ENCODE measurements at places on chromosomes 4 and X.
A peak's percentile ranks its signal among the peaks of the same experiment; 100 is the strongest.

- no peak for DNase-seq
Observed at GRCh38 chr4:76494871-76495590, 60.0 kb downstream of the SHROOM3 start.

DNA sequence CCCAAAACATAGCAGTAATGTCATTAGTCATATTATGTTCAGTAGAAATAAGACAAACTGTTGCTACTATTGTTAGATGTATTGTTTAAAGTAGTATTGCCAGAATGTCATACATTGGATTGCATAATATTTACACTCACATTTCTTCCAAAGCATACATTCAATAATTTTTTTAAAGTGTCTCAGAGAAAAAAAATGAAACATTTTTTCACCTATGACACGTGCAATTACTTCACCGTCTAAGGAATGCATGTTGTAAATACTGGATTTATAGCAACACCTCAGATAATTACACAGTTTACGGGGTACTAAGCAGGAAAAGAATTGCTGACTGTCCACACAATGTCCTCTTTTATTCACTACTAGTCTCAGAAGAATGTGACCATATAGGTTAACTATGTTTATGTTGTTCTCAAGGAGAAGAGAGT is 162.1 kb downstream of the PCDH18 start:
- DNase-seq = no peak

DNA sequence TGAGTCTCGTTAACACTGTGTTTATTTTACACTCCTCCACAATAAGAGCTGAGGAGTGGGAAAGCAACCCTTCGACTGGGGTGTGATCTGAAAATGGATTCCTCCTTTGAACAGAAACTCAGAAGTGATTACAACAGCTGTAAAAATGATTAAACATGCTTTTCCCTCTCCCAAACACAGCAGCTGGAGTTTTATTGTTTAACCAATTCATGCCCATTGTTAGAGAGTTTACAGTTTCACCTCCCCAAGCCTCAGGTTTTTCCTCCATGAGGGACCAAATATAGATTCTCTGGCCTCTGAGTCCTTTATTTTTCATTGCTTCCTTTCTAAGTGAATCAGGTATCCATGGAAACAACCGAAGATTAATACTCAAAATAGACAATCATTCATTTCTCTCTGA is 263.0 kb upstream of the TAPT1 start:
- no peak for DNase-seq

- DNase-seq = peak; percentile 4
Observed at GRCh38 chr4:149370785-149371420, 444.7 kb downstream of the IQCM start.

DNA sequence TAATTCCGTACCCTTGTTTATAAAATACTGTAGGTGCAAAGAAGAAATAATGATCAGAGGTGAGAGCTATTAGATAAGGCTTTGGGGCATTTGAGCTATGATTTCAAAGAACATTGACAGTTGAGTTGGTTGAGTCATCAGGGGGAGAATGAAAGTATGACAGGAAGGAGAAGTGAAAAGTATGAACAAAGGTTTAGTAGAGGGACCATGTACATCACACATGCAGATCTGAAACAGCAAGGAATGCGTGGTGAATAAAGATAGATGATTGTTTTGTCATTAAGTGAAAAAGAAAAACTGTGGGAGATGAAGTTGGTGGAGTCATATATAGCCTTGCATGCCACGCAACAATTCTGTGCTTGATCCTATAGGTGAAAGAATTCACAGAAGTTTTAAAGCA is 163.1 kb downstream of the ARAP2 start:
- DNase-seq = no peak

- DNase-seq = no peak
Observed at GRCh38 chrX:1386338-1387127, 5.4 kb downstream of the SLC25A6 start.

DNA sequence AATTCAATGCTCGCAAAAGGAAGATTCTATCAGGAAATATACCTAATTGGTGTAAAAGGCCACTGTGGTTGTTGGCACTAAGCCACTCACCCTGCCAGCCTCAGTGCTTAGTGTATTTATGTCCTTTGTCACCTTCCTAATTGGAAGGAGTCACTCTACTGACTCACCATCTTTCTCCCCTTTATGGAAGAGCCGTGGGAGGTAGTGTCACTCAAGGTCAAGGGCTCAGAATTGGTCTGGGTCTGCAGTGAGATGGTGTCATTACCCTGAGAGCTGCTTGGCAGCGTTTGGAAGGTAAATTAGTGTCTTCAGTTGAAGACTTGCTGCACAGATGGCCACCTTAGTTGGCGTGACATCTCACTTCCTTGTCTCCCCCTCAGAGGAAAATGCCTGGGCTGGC is 41.7 kb upstream of the CDKN2AIP start:
- no peak for DNase-seq

DNA sequence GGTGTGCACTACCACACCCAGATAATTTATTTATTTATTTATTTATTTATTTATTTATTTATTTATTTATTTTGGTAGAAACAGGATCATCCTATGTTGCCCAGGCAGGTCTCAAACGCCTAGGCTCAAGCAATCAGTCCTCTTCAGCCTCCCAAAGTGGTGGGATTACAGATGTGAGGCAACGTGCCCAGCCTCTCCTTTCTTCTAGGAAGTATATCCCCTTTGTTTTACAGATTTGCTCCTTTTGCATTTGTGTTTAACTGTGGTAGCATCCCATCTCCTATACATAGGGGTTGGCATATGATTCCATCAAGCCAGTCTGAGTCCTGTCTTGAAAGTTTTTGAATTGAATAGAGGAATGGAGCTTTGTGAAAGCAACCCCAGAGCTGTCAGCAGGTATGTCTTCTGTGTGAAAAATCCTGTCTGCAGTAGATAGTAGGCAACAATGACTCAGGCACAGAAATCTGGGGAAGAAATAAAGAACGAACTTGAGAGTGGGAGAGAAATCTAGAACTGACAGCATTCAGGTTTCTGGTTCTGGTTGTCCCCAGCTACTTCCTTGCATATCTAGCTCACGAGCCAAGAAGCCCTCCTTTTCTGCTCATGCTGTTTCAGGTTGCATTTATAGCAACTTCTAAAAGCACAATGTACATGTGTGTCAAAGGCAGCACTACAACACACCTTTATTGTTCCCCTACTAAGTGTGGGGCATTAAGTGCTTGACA is 113.7 kb upstream of the LSM6 start:
- no peak for DNase-seq

DNA sequence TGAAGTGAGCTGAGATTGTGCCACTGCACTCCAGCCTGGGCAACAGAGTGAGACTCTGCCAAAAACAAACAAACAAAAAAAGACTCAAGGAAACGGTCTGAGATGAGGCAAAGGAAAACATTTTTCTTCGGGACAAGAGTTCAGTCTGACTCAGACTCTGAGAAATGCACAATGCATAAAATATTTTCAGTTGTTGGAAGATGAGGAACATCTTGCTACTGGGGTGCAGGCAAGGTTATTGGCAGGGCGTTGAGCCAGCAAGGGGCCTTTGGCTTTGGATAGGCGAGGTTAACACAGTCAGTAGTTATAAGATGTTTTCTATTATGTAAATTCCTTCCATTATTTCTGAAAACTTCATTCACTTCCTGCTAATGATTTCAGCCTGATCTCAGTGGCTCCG is 96.1 kb upstream of the VCX start:
- no peak for DNase-seq

GRCh38 chr4:150952167-150952845 is 62.8 kb downstream of the LRBA start:
- DNase-seq = no peak

DNA sequence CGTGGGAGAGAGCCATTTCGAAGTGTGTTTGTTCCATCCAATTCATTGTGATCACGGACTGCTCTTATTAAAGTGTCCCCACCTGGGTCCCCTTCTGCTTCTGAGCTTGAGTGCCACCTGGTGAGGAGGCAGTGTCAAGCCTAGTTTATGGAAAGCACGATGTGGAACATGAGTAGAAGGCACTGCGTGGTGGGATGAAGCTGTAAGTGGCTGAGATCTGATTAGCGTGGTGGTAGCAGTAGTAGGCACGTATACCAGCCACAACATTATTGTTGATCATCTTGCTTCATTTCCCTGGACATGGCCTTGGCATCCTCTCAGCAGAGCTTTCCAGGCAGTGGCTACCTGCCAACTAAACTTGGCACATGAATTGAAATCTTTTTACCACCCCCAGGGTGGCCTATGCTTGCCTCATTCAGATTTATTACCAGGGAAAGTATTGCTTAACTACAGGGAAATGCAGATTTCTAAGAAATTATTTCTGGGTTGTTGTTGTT is 46.4 kb downstream of the GPAT3 start:
- no peak for DNase-seq

Measured in 8988T (cell line).